Activated CD4-positive, CD25-positive, alpha-beta regulatory T cell treated with anti-CD3 and anti-CD28 coated beads, Interleukin-2, amount 50 U/mL, for 24 hours (primary cell): ENCODE measurements at places on chromosomes 2 and 18.

- no peak for ATAC-seq
These were observed 12.0 kb downstream of the NEDD4L start for GRCh38 chr18:58055890-58056558.

DNA sequence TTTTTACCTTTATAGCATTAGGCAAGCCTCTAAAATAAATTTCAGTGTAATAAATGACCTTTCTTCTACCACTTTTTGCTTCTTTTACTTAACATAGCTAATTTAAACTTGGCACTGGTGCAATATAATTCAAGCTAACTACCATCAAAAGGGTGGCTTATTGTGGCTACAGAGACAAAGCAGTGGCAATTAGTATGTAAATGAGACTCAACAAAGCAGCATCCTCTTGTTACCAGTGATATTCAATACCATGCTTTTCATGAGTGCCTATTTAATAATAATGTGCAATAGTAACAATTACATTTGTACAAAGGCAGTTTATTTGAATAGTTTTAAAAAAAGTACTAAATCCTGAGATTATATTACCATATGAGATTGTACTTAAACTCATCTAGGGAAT is 93.4 kb downstream of the SOS1 start:
- ATAC-seq: no peak

GRCh38 chr2:236686561-236686960 is 116.9 kb downstream of the ACKR3 start:
- ATAC-seq: no peak

- ATAC-seq: no peak
These were observed 2.5 kb upstream of the C2orf15 start for GRCh38 chr2:99139003-99139402.

GRCh38 chr2:95719473-95720060 is 127.8 kb downstream of the TRIM43 start:
- ATAC-seq: no peak
